ENCODE measurements at places on chromosomes 2 and 18.

DNA sequence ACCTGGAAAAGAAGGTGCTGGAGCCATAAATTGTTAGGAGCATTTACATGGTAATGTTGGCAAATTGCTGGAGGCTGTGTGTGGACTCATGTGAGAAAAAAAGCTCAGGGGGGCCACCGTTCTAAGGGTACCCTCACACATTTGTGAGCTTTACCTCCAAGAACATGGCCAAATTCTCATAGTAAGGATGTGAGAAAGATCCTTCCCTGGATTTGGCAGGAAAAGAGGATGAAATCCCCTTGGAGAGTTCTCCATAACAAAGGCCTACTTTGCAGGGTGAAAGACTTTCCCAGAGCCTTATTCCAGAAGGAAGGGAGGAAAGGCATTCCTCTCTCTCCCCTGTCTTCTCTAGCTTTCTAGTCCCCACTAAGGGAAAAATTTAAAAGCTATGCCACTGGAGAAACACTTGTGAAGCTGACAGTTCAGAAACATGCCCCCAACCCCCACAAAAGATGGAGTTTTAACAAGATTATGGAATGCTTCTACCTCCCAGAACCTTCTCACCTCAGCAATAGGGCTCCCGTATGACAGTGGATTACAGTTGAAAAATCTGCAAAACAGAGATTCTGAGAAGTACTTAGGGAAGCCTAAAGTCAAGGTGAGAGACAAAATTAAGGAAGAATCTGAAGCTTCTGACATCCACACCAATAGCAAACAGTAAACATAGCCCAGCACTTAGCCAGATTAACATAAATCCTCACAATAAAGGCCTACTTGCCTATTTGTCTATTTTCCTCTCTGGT lies 20.2 kb upstream of the ERMN start:
- DNase-seq: no peak

DNA sequence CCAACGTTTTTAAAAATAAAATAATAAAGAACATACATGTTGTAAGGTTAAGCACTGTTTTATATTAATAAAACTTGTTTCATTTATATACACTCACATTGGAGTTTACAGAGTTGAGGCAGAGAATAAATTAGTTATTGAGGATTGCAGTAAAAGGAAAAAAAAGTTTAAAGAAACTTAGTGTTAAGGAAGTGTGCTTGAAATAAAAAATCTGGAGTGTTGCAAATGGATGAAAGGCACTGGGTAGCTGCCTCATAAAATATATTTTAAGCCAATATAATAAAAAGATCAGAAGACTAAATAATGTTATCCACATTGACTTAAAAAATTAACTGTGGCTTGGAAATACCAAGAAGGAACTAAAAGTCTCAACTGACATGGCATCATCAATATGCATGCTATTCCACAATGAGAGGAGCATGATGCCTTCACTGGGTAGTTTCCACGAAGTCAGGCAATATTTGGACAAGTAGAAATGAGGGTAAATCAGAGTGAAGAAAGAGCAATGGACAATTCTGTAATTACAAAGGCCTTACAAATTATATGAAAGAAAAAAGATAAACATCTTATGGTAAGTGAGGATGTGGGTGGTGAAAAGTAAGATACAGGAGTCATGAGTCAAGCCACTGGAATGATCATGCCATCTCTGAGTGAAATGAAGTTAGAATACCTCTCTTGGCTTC lies 2.5 kb downstream of the GALNT3 start:
- no peak for DNase-seq

DNA sequence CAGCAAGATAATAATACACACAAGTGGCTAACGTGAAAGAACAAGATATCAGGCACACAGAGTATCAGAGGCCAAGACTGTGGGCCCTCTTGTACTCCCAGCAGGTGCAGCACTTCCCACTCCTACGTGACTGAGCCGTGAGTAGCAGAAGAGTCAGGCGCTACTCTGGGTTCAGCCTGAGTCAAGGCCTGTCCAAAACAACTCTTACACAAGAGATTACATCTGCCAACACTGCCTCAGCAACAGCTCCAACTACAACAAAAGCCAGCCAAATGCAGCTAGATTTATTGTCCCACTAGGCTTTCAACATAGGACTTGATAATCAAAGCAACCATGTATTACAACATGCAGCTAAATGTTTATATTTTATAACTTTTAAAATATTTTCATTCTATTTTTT lies 56.2 kb downstream of the ITSN2 start:
- DNase-seq: peak; percentile 74

DNA sequence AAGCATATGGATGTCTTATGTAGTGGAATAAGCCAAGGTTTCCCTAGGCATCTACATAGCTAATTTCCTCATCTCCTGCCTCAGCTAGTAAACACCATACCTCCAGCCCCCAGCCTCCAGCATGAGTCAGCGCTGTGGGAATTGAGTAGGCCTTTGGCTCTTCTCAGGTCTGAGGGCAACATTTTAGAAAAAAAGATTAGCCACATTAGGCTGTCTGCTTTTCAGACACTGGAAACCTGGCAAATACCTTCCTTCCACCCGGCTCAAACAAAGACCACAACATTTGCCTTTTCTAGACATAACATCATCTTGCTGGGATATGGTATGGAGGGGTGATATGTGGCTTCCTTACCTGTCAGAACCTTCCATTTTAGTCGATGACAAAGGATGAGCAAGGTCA lies 6.1 kb upstream of the CCDC195 start:
- no peak for DNase-seq

- DNase-seq: no peak
Measured at GRCh38 chr18:79918615-79919011, 32.8 kb downstream of the SLC66A2 start.

GRCh38 chr18:56661360-56662062 lies 10.4 kb downstream of the WDR7 start:
- no peak for DNase-seq

- DNase-seq: peak; percentile 95
Measured at GRCh38 chr2:227717687-227718567, at the start of gene SLC19A3. Gene SLC19A3, minus strand, starts transcription at chr2:227718028. Its CDS starts 15,710 bp downstream, at chr2:227702318.

GRCh38 chr2:223723954-223724411 lies 113.4 kb downstream of the AP1S3 start:
- DNase-seq: no peak

- peak; percentile 56 for DNase-seq
Measured at GRCh38 chr2:17171446-17172049, 346.7 kb downstream of the RAD51AP2 start.

DNA sequence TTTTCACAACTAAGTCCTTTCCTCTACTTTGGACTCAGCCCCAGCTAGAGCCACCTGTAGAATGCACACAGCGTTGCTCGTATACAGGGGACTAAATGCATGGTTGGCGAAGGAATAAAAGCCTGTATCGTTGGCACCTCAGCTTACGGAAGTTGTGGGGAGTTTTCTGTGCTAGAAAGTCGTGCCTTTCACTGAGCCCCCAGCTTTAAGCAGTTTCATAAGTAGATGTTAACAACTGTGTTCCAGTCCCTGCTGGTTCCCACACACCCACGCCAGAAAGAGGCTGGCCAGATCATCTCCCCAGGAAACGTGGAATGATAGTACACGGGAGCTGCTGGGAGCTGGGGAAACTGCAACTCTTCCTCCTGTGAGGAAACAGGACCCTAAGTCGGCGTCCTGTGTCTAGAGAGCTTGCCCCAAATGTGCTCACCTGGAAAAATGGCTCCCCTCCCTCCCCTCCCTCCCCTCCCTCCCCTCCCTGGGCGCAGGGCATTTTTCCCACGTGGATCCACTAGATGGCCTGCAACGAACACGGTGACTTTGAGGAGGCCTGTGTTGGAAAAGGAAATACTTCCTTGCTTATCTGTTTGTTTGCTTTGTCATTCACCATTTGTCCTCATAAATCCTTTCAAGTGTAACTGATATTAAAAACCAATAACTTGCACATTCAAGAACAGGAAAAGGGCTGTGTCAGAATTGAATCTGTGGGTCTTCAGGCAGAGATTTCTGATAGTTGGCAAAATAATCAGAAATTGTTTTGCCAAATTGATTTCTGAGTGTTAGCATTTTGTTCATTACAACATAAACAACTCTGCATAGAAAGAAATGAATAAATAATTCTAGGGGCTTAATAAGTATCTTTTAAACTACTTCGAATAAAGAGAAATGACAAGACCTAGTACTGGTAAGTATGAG lies 43.9 kb upstream of the RFX8 start:
- peak; percentile 59 for DNase-seq

DNA sequence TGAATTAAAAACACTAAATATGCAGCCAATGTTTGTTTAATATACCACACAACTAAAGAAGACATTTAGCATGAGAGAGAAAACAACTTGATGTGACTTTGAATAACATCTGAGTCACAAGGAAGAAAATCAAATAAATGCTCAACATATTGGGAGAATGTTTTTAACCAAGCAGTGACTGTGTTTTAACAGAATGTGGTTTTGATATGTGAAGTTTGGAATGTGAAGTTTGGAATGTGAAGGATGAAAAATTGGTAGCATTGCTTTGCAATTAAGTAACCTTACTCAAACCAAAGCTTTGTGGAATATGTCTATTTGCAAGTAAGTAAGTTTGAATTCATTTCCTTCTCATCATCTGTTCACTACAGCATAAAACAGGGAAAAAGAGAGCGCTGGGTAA lies 128.2 kb upstream of the DNAJC10 start:
- no peak for DNase-seq

DNA sequence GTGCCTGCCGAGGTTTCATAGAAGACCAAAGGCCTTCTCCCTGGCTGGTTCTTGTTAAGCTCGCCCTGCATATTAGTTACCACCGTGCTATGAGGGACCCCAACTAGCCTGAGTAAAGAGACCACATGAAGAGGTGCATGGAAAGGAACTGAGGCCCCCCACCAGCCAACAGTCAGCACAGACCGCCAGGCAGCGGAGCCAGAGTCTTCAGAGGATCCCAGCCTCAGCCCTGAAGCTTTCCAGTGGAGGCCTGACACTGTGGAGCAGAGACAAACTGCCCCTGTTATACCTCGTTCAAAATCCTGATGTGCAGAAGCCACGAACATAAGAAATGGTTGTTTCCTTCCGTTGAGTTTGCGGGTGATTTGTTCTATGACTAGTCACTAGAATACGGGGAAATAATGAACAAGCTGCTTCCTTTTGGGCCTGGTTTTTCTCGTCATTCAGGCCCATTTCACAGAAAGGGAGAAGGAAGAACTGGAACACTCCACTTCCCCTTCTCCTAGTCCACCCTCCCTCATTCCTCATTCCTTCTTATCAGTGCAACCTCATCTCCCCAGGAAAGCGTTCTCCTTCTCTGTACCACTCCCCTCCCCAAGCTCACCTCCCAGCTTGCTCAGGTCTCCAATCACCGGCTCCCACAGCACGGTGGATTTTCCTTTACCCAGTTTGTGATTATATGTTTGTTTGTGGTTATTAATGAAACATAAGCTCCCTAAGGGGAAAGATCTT lies 3.0 kb upstream of the GLI2 start:
- no peak for DNase-seq

DNA sequence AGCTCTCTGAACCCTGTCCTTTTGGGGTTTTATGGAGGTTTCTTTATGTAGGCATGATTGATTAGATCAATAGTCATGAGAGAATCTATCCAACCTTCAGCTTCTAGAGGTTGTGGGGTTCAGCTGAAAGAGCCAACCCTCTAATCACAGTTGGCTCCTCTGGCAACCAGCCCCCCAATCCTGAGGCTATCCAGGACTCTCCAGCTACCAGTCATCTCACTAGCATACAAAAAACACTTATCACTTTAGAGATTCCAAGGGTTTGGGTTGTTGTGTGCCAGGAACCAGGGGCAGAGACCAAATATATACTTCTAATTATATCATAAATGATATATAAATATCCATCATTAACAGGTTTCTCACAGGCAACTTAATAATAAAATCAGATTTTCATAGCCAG lies 11.7 kb downstream of the WDPCP start:
- DNase-seq: no peak

DNA sequence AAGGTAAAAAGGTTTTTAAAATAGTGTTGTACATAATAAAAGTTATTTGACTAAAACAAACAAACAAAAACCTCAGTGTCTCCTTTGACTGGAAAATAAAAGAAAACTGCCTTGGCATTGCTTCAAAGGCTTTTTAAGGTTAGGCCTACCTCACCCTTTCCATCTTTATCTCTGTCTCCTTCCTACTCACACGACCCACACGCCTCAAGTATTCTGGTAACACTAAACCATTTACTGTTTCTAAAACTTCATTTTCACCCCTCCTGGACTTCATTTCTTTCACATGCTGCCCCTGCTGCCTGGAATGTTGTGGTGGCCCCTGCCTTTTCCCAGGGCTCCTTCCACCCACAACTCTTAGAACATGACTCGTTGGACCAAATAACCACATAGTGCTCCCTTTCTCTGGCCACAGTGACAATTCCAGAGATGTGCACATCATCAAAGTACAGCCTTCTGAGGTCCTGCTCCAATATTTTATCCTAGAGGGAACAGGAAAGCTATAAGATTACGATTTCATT lies 54.0 kb downstream of the ERBB4 start:
- DNase-seq: no peak

DNA sequence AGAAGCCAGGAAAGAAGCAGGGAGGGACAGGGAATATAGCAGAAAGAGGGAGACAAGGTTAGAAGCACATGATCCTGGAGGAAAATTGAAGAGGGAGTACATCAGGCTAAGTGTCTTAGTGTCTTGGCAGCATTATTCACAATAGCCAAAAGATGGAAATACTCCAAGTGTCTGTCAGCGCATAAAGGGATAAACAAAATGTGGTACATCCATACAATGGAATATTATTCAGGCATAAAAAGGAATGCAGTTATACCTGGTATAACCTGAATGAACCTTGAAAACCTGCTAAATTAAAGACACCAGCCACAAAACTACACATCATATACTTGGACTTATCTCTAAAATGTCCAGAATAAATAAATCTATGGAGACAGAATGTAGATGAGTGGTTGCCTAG lies 219.1 kb upstream of the PID1 start:
- DNase-seq: no peak

GRCh38 chr2:40032650-40033319 lies 253.7 kb upstream of the THUMPD2 start:
- no peak for DNase-seq

GRCh38 chr18:21735452-21736015 lies 5.1 kb upstream of the MIB1 start:
- DNase-seq: no peak

- DNase-seq: no peak
Measured at GRCh38 chr2:206958261-206958660, 18.9 kb downstream of the CPO start.

GRCh38 chr2:37180006-37180639 lies 8.3 kb downstream of the SULT6B1 start:
- DNase-seq: peak; percentile 61

GRCh38 chr2:70173520-70173919 lies 17.3 kb downstream of the C2orf42 start:
- DNase-seq: no peak
